ENCODE measurements at places on chromosomes 3 and 15. TPM values are rescaled to one million over a fixed set of nuclear protein-coding genes. Genes with fewer than 3 reads are reported as not detected.
A peak's percentile ranks its signal among the peaks of the same experiment; 100 is the strongest.

DNA sequence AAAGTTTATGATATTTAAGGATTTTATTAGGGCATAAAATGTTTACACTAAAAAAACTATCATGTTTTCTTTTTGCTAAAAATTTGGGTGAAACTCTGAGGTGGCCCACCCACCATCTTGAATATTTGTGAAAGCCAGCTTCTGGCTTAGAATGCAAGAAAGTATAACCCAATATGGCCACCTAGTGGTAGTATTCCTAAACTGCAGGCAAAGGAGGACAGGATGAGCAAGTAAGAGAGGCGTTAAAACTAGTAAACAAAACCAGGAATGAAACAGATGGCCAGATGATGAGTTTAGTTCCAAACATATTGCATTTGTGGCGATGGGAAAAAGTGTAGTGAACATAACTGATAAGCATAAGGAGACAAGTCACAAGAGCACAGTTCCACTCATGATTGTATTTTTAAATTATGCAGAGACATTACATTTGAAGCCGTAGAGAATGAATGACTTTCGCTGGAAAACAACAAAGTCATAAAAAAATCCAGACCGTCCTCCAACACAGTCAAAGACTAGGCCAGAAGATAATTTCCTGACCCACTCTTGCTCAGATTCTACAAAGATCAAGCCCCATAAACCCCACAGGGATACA is 103.3 kb upstream of the PRTG start:
- DNase-seq = peak; percentile 79

GRCh38 chr3:102129760-102130608 is 280.7 kb downstream of the NFKBIZ start:
- DNase-seq = peak; percentile 45

DNA sequence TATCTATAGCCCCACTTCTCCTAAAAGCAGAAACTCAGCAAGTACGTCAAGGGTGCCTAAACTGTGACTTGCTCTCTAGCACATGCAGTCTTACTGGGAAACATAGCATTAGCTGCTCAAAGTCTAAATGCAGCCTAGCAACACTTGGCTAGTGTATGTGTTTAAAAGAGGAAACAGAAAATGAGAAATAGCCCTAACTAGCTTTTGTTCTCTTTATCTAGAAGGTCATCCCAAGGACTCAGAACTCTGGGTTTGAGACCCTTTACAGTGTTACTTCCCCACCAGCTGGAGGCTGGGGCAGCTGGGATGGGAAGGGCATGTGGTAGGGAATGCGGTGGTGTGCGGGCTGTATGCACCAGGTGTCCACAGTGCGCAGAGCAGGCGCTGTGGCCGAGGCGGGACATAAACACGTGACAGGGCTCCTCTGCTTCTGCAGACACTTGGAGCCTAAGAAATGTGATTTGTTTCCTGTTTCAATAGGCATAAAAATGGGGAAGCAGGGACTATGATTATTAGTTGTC is 13.3 kb downstream of the ETV5 start:
- DNase-seq = peak; percentile 32

DNA sequence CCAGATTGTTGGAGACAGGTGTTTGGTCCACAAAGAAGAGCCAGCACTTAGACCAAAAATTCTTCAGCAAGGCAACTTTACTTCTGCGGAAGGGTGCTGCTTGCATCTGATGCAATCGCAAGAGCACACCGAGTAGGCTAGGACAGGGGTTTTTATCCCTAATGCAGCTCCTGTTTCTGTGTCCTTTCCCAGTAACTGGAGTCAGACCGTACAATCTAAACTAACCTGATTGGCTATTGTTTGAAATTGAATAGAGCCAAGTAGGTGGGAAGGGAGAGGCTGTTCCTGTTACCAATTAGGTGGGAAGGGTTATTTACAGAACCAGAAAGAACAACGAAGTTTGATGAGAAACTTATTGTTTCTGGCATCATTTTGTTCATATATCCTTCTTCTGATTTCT is 77.6 kb downstream of the CHCHD4 start:
- no peak for DNase-seq

DNA sequence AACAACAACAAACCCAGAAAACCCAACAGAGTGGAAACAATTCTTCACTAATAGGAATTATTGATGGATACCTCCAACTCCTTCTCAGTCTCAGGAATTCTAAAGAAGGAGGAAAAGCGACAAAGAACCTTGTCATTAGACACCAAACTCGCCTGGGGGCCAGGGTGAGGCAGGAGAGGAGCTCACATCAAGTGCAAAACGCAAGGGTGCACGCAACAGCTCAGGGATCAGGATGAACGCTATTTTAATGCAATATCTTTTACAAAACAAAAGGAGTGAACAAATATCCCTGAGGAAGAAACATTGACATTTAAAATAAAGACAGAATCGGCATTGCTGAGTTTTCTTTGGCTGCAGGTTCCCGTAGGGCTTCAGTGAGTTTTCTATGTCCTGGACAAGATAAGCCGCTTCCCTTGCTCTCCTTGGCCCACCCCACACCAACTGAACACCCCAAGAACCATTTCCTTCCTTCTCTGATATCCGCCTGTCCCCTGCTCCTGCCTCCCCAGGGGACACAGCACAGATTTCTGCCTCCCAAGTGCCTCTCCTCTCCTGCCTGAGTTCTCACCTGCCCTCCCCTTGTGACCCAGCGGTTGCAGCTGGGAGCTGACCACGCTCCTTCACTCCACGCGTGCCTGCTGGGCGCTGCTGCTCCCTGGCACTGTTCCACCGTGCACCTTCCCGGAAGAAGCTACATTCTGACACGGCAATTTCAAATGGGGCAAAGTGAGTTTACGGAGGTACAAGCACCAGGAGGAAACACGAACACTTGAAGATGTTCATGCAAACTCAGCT is 63.0 kb downstream of the ATP10A start:
- DNase-seq = no peak

DNA sequence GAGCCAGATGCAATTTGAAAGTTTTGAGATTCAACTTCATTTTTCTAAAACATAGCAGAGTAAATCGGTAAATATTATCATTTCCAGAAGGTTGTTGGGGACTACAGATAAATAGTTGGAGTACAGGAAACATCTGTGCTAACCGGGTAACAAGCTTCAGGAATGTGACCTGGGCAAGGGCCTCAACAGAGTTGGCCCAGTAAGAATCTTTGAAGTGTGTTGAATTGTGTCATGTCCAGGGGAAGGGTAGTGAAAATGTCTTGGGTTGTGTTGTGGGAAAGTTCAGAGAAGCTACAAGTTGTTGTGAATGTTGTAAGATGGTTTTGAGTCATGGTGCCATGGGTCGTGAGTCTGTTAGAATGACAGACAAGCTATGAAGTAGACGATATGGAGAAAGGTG is 35.7 kb downstream of the SQOR start:
- DNase-seq = no peak

- no peak for DNase-seq
Observed at GRCh38 chr15:60656041-60656440, 177.1 kb upstream of the ICE2 start.

Gene RARRES1
- 2.6 TPM for total RNA-seq

Gene LIPH
- total RNA-seq = 2.2 TPM

Gene PDCD7
- total RNA-seq = 11.6 TPM

DNA sequence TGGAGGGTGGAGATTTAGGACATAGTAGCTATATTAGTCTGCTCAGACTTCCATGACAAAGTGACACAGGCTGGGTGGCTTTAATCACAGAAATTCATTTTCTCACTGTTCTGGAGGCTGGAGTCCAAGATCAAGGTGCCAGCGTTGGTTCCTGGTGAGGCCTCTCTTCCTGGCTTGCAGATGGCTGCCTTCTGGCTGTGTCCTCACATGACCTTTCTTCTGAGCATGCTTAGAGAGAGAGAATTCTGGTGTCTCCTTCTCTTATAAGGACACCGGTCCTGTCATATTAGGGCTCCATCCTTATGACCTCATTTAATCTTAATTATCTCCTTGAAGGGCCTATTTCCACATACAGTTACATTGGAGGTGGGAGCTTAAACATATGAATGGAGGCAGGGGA is 14.9 kb upstream of the SHC4 start:
- DNase-seq = no peak
